ENCODE measurements at places on chromosomes 3 and 15. TPM values are rescaled to one million over a fixed set of nuclear protein-coding genes. Genes with fewer than 3 reads are reported as not detected.

IVD gene
- 46.8 TPM for total RNA-seq

C3orf20 gene
- total RNA-seq: not detected

GPR15 gene
- not detected for total RNA-seq

DLL4 gene
- 0.82 TPM for total RNA-seq

Data from kidney epithelial cell (primary cell).